Subcutaneous adipose tissue (tissue), 4 donors: ENCODE measurements at places on chromosomes 4 and X. TPM values are rescaled to one million over a fixed set of nuclear protein-coding genes. Genes with fewer than 3 reads are reported as not detected.

Gene FATE1
- not detected for total RNA-seq

Gene HAND2
- 12.1 TPM for total RNA-seq

Gene SPON2
- 55.8 TPM for total RNA-seq

Gene ZCCHC12
- 0.17 TPM for total RNA-seq
